ENCODE measurements at places on chromosomes 5 and 9.

- DNase-seq: no peak
These were observed 33.5 kb upstream of the CEMIP2 start for GRCh38 chr9:71801826-71802225.

DNA sequence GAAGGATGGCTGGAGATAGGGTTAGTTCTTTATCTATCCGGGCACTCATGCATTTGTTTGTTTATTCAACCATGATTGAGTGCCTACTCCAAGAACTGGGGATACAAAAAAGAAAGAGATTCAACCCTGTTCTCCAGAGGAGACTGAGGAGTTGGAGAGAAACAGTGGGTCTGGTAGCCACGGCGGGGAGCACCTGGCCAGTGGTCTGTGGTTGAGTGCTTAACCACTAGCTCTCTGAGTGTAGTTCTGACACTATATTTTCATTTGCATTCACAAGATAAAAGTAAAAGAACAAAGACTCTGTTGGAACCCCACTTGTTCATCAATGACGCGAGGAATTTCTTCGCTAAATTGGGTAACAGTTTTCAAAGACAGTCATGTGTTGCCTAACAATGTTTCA, 295.5 kb upstream of the MSX2 start:
- no peak for DNase-seq

- DNase-seq: peak; percentile 1
These were observed 339.2 kb upstream of the CDH9 start for GRCh38 chr5:27377626-27378025.

GRCh38 chr5:135032695-135032998, 1.4 kb downstream of the PITX1 start:
- no peak for DNase-seq

Data from renal cortical epithelial cell (primary cell).